8988T (cell line): ENCODE measurements at places on chromosomes 5 and 9.

- no peak for DNase-seq
These were observed 8.7 kb upstream of the ST6GALNAC6 start for GRCh38 chr9:127907867-127908659.

DNA sequence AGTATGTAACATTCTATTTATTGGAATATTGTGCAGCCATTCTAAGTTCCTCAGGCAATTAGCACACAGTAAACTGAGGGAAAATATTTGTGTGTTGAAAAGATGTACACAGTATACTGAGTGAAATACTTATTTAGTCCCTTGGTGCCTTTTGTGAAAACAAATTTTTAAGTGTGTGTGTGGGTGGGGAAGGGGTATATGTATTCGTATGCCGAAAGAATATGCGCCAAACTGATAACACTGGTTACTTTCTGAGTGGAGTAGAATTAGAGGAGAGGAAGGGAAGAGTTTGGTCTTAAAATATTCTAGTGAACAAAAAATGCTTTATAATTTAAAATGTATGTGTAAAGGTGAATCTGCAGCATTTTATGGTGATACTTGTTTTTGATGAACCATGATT, 3.1 kb downstream of the DCP2 start:
- no peak for DNase-seq

DNA sequence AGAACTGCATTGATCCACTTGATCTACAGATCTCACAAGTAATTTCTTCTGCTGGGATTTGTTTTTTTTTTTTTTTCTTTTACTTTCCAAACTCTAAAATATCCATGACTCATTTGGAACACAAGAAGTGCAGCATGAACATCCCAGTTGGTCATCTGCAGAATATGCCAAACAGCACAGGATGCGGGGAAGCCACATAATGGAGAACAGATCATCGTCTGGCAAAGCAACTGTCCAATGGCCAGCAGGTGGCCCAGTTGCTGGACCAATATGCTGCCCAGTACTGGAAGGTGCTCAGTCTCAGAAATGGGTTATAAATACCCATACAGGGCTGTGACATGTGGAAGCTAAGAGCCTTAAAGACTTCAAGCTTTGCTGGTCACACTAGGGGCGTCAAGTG, 221.3 kb upstream of the TAS2R1 start:
- DNase-seq, result peak; percentile 35

DNA sequence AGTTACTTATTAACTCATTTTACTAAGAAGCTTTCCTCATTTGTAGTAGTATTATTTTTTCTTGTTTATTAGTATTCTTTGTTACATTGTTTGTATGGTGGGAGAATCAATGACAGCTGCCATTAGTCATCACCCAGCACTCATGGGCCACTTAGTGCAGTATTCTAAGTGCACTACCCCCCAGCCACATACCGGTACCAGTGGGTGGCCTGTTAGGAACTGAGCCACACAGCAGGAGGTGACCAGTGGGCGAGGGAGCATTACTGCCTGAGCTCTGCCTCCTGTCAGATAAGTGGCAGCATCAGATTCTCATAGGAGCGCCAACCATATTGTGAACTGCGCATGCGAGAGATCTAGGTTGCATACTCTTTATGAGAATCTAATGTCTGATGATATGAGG, 24.2 kb upstream of the CAMLG start:
- DNase-seq, result no peak

GRCh38 chr5:140828362-140828737, 590 bp downstream of the PCDHA6 start:
- DNase-seq, result no peak

DNA sequence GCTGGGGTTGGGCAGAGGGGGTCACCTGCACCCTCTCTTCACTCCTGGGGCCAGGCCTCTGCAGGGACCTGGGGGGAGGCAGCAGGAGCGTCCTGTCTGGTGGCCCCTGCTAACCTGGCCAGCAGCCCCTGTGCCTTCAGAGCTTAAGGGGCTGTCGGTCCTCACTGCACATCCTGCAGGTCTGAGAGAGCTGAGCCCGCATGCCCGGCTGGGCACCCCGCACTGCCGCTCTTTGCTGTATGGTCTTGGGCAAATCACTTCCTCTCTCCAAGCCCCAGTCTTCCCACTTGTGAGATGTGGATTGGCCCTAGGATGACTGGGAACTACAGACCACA, 7.9 kb downstream of the FLT4 start:
- DNase-seq, result peak; percentile 24

GRCh38 chr5:72673180-72673579, 143.3 kb upstream of the TNPO1 start:
- DNase-seq, result no peak

GRCh38 chr5:72472666-72473422, 34.4 kb downstream of the ZNF366 start:
- DNase-seq, result no peak

- no peak for DNase-seq
These were observed 86.1 kb downstream of the AUH start for GRCh38 chr9:91275655-91276054.

DNA sequence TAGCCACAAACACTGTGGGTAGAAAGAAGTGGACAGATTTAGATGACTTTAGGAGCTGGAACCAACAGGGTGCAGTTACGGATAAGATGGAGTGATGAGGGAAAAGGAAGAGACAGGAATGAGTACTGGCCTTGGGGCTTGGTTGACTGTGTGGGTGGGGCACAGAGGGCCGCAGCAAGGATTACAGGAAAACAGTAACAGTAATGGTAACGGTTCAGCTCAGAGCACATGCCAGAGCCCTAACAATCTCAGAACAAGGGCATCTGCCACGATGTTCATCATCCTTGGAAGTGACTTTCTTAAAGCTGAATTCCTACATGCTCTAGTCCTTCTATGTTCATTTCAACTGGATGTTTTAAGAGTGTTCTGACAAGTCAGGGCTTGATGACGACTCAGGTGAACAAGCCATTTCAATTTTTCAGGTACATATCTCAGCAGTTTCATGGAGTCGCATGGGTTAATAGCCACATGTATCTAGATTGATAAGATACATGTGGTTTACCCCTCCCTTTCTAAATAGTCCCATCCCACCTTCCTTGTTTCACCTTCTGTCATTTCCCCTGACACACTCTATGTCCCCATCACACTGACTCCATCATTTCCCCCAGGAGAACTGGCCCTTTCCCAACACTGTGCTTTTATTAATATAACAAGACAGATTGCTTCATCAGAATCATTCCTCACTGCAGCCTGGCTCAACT, 65.0 kb downstream of the CEMIP2 start:
- DNase-seq, result no peak

GRCh38 chr5:142826093-142826492, 55.9 kb downstream of the ARHGAP26 start:
- DNase-seq, result no peak

- no peak for DNase-seq
These were observed 2.9 kb downstream of the FOXE1 start for GRCh38 chr9:97855899-97856298.

- DNase-seq, result no peak
These were observed 38.3 kb upstream of the EGFL7 start for GRCh38 chr9:136624184-136624951.

DNA sequence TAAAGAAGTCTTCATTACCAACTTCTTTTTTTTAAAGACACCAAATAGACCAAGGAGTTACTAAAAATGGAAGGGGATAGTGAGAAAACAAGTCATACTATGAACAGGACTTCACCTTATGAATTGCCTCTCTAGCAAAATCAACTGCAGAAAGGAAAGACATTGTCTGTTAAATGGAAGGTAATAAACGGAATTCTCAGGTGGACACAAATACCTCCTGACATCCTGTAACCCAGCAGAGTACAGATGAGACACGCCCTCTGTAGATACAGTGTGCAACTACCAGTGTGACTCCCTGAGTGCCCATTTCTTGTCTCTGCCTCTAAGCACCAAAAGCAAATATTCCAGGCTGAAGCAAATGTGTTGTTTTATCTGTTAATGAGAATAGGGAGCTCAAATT, 12.2 kb upstream of the PLPP1 start:
- no peak for DNase-seq

DNA sequence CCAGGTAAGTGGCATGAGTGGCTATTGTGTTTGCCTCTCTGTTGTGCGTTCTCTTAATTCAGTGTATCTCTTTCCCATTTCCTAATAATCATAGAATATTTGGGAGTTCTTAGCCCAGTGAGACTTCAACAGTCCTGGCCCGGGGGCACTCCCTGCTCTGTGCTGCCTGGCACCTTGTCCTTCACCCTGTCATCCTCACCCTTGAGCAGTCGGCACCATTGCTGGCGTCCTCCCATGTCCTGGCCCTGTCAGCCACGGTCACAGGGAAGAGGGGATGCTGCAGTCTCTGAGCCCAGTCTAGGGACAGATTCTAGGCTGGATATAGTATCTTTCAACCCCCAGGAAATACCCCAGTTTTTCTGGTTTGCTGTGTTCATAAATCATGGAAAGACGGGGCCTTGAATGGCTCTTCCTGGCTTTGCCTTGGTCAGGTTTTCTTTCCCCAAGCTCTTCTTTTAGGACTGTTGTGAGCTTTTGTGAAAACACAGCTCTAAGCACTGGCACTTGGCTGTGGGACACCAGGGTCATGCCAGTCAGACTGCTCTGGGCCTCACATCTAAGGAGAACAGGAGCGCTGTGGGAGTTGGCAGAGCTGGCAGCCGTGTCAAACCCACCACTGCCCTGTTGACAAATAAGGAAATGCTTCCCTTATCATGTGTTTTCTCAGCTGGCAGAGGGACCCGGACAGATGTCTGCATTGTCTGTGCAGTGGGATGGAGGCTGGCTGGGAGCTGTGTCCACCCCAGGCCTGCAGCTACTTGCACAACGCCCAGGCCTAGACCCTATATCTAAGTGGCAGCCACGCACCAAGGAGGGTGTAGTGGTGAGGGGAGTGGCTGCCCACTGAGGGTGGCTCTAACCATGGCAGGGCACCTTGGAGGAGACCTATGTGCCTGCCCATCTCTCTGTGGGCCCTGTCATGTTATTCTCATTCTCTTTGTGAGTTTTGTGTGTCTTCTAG, 378.6 kb downstream of the ICE1 start:
- no peak for DNase-seq

GRCh38 chr5:150045549-150045948, 40.8 kb downstream of the CSF1R start:
- DNase-seq, result no peak

DNA sequence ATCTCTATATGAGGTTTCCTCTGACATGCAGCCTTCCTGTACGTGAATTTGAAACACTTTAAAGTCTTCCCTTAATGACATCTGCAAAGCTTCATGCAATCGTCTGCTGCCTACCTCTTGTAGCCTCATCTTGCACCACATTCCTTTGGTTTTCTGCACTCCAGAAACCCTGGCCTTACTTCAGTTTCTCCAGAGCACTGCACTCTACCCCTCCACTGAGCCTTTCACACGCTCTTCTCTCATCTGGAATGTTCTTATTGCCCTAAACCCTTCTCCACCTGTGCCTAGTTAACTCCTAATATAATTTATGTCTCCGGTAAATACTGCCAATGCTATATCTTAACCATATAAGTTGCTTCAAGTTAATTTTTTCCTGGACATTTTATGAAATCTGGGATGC, 168.8 kb upstream of the SLC27A6 start:
- DNase-seq, result no peak

DNA sequence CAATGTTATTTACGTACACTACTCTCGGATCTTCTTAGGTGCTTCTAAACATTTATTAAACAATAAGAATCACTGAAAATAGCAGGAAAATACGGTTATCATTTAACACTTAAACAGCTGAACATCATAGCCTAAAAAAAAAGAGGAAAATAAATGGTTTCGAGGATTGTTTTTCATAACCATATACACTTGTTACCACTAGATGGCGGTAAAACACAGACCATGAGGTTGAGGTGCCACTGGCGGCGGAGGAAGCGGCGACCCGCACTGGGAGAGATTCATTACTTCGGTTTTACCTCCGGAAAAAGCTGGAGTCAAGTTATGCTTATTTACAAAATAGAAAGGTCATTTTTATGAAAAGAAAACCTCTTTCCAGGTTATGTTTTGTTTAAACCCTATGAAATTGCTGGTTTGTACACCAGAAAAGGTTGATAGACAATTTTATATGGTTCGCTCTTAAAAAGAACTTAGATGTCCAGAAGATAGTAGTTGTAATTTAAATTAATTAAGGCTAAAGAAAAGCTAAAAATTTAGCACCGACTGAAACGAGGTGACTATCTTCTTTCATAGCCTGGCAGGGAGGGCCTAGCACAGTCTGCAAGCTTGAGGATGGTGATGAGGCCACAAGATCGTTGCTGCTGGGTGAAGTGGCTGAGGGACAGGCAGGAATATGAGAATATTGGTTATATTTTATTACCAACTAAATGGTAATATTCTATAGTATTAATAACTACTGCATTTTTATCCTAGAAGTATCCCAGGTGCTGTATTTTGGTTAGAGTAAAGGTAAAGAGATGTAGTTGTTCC, 605.7 kb downstream of the RAB3C start:
- no peak for DNase-seq

- no peak for DNase-seq
These were observed 570.6 kb downstream of the EFNA5 start for GRCh38 chr5:107100121-107100520.

DNA sequence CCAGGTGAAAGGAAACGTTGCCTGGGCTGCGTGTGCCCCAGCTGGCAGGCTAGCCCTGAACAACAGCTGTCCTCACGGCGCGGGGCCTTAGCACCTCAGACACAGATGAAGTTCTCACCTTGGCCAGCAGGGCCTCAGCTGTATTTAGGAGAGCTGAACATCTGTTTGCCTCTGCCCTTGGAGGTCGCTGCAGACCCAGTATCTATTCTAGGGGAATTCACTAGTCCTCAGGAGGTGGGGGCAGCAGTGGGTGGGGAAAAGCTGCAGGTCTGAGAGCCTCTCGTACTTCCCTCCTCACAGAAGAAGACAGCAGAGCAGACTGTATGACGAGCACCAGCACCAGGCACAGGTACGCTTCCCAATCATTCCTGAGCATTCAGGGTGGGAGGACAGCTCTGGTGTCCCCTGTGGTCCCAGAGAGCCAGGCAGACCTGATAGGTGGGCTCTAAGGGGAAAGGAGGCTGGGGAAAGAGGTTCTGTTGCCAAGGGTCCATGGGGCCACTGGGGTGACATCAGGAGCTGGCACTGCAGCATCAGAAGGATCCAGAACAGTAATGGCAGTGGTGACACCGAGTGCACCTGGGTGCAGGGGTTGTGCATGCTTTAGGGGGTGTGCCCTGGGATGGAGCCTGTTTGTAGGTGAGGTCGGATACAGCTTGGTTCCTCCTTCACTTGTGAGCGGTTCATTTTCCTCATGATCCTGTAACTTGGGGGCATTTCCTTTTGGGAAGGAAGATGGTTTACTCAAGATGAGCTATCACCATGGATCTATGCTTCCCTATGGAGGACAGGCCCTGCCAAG, 13.8 kb downstream of the CD74 start:
- no peak for DNase-seq
